NCI-H2081 (cell line): ENCODE measurements at places on chromosomes 6 and 20.

DNA sequence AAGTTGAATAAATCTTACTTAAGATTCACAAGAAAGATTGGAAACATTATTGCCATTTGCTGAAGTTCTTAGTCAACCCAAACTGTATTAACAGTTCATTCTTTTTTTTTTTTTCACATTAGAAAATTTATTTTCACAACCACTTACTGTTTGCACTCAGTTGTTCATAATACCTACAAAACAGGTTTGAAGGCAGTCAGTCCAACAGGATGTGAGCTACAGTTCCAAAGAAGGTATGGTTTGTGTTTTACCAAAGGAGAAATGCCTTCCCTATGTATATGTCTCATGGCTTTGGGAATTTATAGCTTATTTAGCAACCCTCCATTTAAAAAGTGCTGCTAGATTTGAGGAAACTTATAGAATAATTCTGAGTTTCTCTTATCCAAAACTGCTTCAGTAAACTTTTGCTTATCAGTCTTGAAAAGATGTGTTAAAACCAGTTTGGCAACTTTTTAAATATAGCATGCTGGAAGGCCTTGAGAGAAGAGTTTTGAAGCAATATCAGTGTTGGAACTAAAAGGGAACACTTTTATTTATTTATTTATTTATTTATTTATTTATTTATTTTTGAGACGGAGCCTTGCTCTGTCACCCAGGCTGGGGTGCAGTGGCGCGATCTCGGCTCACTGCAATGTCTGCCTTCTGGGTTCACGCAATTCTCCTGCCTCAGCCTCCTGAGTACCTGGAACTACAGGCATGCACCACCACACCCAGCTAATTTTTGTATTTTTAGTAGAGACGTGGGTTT, 46.8 kb upstream of the RREB1 start:
- no peak for DNase-seq

DNA sequence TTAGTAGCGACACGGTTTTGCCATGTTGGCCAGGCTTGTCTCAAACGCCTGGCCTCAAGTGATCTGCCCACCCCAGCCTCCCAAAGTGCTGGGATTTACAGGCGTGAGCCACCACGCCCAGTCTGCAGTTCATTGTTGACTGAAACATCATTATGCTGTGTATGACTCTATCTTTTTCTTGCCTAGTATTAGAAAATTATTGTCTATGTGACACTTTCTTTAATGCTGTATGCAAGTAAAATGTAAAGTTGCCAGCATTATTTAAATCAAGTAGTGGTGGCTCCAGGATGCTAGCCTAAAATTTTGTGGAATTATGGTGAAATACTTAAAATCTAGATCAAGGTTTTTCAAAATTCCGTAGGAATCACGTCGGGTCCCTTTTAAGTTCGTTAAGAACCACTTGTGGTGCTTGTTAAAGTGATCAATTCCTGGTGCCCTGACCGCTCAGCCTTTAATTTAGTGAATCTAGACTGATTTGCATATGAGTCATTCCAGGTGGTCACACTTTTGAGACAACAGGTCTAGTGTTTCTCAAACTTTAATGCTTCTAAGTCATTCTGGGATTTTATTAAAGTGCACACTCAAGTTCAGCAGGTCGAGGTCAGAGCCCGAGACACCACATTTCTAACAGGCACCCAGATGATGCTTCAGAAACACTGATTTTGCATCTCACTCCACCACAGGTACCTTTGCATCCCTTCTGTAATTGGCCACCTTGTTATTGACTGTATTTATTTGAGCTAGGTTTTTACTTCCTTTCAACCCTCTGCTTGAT, 132.6 kb upstream of the MTHFD1L start:
- no peak for DNase-seq

DNA sequence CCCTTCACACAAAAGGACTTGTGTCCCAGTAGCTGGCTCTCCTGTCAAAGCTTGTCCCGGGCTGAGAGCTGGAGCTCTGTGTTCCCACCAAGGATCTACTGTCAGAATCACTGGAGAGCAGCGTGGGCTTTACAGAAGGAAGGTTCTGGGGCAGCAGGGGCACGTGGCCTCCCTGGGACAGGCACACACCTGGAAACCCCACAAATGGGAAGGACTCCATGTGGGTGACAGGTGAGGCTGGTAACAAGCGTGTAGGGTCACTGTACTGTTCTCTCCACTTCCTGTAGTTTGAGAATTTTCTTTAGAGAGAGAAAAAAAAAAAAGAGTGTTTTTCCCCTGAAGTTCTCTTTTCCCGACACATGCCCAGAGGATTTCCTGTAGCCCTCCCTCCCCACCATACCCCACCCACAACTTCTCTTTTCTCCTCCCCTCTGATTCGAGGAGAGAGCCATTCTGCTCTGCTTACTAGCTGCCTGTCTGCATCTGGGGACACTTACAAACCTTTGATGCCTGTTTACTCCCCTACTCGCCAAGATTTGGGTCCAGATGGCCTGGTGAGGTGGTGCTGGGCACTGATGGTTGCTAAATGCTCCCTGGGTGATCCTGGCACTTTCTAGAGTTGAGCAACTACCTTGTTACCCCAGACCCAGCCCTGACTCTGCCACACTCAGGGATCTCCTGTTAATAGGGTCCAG, 84.1 kb upstream of the SIRPA start:
- DNase-seq, result no peak

- DNase-seq, result peak; percentile 67
Observed at GRCh38 chr20:49608752-49609670, 41.1 kb upstream of the PTGIS start.

- no peak for DNase-seq
Observed at GRCh38 chr20:16437387-16437996, 135.8 kb downstream of the KIF16B start.

GRCh38 chr20:36808317-36809257, 35.0 kb upstream of the DSN1 start:
- DNase-seq, result no peak
